ENCODE measurements at places on chromosomes 6 and 20.

DNA sequence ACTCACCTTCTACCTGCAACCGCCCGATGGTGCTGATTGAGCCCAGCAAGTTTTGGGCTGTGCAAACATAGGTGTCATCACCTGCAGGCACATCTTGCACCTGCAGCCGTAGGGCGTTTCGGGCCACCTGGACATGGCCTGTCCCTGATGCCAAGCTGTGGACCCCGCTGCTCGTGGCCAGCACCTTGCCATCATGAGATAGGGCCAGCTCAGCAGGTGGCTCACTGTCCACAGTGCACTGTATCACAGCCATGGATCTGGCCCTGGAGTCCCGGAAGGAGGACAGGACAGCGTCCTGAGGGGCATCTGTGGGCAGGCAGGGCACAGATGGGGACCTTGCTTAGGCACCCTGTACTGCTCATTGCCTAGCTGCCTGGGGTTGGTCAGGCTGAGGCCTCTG, 10.1 kb upstream of the ADAM33 start:
- DNase-seq, result no peak

DNA sequence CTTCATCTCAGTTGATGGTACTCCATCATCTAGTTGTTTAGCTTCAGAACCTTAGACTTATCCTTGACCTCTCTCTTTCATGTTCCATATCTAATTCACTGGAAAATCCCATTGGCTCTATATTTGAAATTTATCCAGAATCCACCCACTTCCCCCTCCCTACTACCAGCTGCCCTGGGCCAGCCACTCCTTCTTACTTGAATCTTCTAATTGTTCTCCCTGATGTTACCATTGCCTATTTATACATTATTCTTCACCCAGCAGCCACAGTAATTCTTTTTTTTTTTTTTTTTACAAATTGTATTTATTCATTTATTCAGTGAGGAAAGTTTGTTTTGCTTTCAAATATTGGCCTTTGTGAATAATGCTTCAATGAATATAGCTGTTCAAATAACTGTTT, 8.2 kb downstream of the SEC23B start:
- DNase-seq, result no peak

DNA sequence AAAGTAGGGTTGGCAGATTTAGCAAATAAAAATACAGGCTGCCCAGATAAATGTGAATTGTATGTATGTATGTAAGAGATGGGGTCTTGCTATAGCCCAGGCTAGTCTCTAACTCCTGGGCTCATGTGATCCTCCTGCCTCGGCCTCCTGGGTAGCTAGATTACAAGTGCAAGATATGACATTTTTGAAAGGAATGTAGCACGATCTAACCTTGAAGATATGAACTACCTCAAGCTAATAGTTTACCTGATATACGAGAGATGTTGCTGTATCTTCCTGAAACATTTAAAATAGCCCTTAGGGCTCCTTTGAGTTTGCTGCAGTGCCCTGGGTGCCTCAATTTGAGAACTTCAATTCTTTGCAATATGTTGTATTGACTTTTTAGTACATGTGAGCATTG, 42.1 kb downstream of the AFG1L start:
- DNase-seq, result no peak

GRCh38 chr6:62445521-62445920, 159.5 kb upstream of the KHDRBS2 start:
- no peak for DNase-seq

DNA sequence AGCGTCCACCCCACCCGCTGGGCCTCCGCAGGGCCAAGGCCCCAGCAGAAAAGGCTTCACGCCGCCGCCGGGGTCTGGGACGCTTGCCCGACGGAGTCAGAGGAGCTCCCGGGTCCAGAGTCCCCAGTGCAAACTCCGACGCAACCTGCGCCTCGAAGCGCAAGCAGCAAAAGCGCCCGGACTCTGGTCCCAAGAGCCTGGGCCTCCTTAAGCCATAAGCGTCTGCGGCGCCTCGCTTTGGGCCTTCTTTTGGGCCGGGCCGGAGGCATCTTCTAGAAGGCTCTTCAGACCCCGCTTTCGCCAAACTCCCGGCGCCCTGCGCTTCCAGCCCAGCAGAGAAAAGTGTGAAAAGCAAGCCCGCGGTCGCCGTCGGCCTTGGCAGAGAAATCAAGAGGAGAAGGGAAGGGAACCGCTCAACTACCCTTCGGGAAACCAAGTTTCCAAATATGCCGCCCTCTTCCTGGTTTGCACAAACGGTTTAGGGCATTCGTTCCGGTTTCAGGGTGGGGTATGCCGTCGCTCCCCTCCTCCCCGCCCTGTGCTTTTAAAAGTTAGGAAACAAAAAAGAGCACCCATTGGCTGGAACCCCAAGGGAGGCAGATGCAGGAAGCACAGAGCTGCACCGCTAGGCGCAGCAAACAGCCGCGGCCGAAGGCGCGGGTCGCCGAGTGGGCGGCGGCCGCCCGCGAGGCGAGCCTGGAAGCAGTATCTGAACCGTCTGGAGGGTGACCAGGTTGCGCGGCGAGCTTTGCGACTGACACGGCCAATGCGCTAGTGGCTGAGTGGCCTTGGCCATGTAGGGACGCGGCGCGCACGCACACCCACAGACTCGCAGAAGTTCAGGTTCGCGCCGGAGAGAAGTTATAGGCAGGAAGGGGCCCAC, 1.2 kb downstream of the TBX18 start:
- no peak for DNase-seq

DNA sequence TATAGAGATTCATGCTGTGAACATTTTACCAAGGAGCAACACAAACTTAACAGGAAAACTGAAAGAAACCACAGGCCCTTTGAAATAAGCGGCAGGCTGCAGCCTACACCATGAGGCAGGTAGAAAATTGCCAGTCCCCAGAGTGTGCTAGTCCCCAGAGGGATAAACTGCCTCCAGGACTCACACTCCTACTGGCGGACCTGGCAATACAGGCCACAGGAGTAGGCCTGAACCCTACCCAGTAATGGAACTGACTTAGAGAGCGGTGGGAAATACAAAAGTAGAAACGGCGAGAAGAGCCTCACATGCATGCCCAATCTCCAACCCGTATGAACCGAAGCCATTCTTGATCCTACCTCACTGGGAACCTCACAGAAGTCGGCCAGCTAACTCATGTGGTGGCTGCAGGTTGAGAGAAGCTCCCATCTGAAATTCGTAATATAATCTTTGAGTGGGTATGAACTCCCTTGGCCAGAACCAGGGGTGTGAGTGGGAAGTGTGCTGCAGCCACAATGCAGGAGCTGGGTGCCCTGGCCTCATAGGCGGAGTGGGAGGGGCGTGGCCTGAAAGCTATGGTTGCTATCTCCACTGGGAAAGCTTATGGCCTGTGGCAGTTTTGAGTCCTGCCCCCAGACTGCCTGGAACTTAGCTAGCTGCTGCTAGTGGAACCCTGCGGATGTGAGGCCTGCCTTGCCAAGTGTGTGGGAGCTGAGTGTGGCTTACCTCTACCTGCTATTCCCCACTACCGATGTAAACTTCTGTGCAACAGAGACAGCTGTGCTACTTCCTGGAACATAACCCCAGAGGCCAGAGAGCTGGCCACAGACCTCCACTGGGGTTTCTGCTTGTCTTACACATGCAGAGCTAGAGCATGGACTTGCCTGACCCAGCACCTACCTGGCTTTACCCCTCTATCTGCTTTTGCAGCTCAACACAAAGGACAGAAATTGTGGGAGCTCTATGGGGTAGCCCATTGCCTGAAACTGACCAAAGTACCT, 146.5 kb upstream of the COL21A1 start:
- no peak for DNase-seq

DNA sequence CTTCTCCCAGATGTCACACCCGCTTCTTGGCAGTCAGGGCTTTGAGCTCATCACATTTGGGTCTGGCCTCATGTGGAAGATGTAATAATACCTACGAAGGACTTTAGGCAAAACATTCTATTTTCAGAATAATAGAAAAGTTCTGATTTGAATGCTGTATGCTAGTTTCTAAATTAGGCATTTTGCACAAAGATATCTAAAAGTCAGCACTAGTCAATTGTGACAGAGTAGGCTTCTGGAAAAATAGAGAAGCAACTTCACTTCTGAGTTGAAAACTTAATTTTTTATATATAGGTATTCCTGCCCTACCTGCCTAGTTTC, 38.3 kb upstream of the CD2AP start:
- DNase-seq, result no peak

DNA sequence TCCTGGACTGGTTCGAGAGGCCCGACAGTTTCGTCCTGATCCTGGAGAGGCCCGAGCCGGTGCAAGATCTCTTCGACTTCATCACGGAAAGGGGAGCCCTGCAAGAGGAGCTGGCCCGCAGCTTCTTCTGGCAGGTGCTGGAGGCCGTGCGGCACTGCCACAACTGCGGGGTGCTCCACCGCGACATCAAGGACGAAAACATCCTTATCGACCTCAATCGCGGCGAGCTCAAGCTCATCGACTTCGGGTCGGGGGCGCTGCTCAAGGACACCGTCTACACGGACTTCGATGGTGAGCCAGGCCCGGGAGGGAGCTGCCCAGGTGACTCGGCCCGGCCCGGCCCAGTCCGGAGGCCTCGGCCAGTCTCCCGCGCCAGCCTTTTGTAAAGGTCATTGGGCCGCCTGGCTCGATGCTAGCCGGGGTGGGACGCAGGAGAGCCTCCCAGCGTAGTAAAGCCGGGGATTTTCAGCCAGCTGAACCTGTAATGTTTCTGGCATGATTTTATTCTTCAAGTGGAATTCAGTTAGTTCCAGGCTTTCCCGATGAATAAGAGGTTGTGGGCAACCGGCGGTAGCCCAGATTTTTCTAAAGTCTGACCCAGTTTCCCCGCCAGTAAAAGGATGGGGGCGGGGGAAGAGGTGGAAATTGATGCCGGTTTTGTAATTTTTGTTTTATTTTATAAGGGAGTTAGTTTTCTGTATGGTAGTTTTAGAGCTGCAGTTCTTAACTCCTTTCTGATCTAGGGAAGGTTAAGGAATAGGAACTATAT, 1.4 kb downstream of the PIM1 start:
- no peak for DNase-seq

- no peak for DNase-seq
Measured at GRCh38 chr20:50959543-50960126, 1.0 kb downstream of the MOCS3 start.
